Stimulated activated CD8-positive, alpha-beta memory T cell treated with anti-CD3 and anti-CD28 coated beads, Interleukin-4, amount 100 ng/mL, for 24 hours (primary cell): ENCODE measurements at places on chromosomes 7 and 10.

DNA sequence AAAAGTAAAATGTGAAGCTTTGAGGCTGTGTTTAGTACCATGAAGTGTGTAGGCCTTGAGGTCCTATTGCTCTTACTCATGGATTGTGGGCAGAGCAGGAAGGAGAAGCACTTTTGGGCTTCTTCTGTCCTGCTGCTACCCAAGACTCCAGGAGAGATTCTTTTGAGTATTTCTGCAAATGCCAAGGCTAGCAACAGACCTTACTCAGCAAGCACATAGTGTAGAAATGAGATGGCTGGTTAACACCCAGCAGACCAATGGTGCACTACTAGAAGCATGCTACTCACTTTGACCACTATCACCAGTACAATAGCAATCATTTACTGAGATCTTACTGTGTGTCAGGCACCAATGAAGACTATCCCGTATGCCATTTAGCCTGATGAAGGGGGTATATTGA is 3.2 kb downstream of the PLPP4 start:
- DNase-seq, result no peak

DNA sequence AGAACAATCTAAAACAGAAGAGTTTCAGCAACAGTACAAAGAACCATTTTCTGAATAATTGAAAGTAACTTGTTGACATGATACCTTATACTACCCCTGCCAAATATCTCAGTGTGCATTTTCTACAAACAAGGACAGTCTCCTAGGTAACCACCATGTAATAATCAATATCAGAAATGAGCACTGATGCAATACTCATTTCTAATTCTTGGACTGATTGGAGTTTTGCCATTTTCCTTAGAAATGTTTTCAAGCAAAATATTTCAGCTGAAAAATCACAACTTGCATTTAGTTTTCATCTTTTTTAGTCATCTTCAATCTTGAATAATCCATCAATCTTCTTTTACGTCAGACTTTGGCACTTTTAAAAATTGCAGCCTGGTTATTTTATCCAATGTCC is 420.2 kb downstream of the CDC14C start:
- no peak for DNase-seq

DNA sequence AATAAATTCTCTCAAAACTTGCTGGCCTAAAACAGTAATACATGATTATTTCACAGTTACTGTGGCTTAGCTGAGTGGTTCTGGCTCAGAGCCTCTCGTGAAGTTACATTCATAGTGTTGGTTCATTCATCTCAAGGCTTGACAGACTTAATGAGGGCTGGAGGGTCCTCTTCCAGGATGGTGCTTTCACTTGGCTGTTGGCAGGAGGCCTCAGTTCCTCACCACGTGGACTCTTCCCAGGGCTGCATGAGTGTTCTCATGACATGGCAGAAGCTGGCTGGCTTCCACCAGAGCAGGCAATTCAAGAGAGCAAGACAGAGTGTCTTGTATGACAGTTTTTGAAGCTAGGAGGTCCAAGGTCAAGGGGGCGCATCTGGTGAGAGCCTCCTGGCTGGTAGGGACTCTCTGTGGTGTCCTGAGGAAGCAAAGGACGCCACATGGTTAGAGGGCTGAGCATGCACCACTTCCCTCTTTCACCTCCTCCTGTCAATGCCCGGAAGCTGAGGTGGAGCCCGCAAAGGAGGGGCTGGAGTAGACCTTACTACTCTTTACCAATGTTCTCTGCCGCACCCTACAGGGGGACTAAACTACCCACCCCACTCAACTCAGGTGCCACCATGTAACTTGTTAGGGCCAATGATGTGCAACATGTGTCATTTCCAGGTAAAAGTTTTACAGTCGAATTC is 58.2 kb upstream of the YAE1 start:
- no peak for DNase-seq

DNA sequence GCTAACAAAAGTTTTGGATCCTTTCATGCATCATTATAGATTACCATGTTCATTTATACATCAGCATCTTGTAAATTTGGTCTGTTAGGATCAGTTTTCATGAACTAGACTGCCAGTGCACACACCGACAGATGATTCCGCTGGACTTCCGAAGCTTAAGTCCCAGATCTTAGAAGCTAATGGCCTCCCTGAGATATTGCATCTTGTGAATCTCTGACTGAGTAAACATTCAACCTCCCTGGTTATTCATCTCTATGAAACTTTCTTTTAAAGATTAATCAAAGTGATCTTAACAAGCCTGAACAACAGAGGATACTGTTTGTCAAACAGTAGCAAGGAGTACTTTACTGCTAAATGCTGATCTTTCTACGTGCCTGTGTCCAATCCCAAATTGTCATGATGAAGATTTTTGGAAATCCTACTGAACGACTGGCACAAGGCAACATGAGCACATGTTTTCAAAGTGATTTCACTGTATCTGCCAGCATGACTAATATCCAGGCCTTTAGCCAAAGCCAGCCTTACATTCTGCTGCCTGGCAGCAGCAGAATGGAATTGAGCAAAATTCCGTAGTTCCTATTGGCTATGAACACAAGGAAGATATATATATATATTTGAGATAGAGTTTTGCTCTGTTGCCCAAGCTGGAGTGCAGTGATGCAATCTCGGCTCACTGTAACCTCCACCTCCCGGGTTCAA is 91.3 kb upstream of the ANK3 start:
- no peak for DNase-seq

GRCh38 chr7:94190599-94191061 is 186.5 kb upstream of the BET1 start:
- no peak for DNase-seq

- DNase-seq, result no peak
Measured at GRCh38 chr7:19834566-19834965, 61.1 kb upstream of the TMEM196 start.

DNA sequence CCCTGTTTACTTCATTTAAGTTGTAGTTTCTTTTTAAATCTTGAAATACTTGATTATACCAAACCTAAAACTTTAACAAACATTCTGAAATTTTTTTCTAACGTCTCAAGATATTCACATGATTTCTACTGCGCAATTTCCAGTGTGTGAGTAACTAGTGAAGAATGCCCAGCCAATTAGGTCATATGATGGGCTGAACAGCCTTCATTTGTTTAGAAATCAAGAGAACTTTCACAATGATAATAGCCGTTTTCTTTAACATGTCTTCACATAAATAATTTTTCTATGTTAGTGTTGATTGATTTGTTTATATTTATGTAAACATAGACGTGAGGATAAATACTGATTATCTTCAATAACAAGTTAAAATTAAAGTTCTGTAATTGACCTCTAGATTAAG is 21.8 kb downstream of the STAM start:
- DNase-seq, result no peak

DNA sequence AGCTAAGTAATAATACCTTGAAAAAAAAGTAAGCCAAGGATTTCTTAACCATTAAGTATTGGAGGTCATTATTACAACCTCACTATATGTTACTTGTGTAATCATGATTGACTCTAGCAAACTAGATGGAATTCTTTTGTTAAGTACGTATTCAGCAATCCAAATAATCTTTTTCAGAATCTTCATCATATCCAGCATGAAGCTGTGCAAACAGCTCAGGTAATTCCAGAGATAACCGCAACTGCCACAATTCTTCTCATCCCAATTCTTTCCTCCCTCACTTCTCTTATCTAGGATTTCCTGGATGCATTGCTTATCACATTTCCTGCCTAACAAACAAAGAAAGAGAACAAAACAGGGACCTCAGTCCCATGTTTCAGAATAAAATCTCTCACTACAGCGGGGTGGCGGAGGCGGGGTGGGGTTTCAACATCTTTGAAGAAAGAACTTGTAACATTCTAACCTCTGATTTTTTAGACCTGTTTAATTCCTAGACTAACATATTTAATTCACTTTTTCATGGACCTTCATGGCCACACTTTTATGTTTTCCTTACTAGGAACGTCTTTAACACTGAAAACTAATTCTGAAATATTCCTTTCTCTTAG is 156.5 kb downstream of the POM121L12 start:
- DNase-seq, result no peak

DNA sequence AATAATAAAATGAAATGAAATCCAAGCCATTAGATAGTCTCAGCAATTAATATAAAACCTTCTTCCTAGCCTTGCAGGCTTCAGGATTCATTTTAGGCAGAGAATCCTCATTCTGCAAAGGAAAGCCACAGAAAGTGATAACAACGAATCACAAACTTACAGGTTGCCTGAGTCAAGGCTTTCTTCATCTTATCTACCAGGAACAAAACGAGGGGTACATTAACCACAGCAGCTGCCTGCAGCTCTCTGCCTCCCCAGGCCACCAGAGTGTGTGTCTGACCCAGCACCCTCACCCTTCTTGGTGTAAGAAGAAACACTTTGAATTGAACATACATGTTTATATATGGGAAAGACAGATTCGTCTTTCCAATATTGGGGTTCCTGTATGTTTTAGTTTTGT is 12.5 kb upstream of the TNS3 start:
- no peak for DNase-seq

GRCh38 chr7:127736511-127736910 is 84.5 kb downstream of the SND1 start:
- DNase-seq, result no peak

DNA sequence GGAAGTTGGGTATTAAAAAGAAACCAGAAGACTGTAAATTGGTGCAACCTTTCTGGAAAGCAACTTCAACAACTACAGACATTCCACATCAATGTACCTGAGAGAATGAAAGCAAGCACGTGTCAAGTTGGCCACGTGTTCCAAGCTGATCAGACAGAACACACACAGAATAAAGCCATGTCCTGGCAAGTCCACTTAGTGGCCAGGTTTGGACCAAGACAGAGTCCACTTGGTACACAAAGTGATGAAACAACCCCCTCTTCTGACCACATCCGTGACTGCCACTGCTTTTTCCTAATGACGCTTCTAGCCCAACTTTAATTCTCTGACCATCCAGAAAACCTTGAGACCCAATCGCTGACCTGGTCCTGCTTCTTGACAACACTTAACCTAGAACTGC is 109.4 kb downstream of the ABLIM1 start:
- DNase-seq, result no peak

GRCh38 chr7:63042730-63043511 is 955.7 kb upstream of the ZNF722 start:
- no peak for DNase-seq

GRCh38 chr7:67406976-67407375 is 410.3 kb downstream of the TYW1 start:
- no peak for DNase-seq

GRCh38 chr10:132265890-132266496 is 41.8 kb downstream of the STK32C start:
- no peak for DNase-seq

- DNase-seq, result no peak
Measured at GRCh38 chr7:67743501-67743900, 746.9 kb downstream of the TYW1 start.

DNA sequence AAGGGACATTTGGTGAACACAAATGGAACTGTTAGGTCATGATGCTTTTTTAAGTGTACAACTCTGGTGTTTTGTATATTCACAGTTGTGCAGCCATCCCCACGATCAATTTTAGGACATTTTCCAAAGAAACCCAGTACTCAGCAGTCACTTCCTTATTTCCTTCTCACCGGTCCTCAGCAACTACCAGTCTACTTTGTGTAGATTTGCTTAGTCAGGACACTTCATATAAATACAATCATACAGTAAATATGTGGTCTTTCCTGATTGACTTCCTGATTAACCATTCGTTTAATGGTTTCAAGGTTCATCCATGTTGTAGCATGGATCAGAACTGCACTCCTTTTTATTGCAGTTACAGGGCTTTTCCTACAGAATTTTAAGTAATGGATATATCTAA is 14.4 kb downstream of the SGPL1 start:
- DNase-seq, result no peak

DNA sequence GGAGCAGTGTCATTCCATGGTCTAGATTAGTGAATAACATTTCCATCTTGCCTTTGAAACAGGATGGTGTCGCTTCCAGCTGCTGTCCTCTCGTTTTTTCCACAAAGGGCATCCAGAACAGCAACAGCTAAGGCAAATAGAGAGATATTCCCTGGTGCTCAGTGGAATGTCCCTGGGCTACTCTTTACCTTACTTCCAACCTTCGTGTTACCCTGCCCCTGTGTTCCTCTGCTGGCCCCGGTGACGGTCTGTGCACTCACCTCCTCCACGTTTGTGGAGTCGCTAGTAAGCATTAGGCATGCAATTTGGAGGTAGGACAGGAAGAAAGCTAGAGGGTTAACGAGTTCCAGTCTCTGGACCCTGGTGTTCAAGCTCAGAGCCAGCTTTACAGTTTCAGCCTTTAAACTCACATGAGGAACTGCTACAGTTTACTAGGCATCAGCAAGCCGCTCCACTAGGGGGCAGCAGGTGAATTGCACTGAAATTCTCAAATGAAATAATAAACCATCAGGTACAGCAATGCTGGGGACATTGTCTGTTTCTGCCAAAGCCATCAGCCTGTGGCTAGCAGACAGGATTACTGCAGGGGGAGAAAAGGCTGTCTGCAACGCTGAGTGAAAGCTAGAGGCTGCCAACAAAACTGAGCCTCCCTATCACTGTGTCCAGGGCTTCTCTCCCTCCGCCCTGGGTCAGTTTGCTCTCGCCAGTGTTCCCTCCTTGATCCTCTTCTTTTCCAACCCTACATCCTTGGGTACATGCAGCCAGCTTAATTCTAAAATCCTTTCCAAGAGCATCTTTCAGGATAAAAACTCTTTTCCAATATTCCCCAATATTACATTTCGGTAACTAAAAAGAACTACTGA is 9.0 kb downstream of the MRPL32 start:
- peak; percentile 68 for DNase-seq

DNA sequence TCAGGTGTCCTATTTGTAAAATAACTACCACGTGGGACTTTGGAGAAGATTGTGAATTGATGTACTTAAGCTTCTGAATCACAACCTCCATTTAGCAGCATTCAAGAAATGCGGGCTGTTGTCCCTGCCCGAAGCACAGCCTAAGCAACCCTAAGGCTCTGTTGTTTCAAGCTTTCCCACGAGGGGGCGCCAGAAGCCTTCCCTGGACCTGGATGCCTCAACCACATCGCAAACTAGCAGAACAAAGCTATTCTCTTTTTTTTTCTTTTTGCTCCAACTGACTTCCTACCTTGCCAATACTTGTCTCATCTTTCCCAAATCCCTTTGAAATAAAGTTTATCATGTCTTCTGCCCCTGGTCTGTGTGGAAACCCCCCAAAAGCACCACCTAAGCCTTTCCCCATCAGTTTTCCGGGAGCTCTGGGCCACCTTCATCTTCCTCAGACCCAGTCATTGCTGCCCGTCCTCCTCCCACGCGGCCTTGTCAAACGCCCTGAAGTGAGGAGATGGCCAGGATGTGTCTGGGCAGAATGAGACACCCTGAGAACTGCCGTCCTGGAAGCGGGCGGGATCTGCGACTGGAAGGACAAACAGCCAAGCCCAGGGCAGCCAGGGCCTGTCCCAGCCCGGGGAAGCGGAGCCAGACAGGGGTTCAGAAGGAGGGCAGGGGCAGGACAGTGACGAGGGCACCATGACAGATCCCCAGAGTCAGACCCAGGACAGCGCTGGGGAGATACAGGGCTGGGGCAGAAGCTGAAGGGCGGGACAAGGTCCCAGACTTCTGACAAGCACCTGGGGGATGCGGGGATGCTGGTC is 112.7 kb downstream of the SLIT1 start:
- peak; percentile 73 for DNase-seq

DNA sequence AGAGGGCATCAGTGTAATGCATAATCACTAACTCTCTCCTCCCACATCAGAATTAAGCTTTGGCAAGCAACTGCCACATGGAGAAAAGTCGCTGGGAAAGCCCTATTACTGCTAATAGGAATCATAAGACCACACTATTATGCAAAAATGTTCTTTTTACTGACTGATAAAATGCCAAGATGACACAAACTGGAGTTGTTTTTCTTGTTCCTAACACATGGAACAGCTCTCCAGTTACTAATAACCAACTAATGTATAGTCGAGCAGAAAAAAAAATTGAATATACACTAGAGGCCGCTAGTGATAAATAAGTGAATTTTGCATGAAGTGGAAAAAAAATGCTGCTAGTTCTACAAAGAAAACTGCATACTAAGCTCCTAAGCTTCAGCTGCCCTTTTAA is 165.6 kb downstream of the TPK1 start:
- DNase-seq, result no peak
